ENCODE measurements at places on chromosomes 13 and 19.

DNA sequence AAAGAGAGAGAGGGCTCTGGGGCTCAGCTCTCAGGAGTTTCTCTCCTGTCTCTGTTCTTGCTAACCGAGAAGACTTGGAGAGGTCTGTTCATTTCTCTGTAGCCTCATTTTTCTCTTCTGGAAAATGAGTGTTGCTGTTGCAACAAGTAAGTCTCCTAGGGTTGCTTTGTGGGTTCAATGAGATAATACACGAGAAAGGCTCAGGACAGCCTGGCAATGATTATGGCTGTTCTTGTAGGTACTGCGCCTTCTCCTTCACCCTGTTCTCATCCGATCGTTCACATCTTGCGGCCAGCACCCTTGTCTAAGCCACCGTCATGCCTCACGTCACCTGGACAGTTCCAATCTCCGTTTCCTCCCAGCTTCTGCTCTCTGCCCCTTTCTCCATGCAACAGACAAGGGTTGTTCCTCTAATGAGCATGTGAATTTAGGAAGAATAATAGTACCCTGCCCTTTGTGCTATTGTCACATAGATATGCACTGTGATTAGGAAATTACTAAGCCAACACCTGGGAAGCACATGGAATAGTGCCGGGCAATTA is 4.2 kb downstream of the C5AR1 start:
- no peak for DNase-seq

DNA sequence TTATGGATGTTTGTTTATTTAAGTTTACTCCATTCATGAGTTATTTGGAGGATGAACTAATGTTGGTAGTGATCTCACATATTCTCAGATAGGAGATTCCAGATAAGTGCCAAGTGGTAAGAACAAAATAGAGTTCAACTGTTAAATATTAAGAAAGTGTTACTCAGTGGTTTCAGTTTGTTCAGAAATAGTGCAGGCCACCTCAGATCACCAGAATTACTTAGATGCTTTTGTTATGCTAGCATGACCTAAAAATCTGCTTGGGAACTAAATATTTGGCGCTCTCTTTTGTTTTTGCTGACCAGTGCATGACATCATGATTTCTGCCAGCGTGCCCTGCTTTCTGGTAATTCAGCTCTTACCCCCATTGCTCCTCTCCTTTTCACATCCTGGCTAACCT is 15.6 kb downstream of the CLDN10 start:
- no peak for DNase-seq

DNA sequence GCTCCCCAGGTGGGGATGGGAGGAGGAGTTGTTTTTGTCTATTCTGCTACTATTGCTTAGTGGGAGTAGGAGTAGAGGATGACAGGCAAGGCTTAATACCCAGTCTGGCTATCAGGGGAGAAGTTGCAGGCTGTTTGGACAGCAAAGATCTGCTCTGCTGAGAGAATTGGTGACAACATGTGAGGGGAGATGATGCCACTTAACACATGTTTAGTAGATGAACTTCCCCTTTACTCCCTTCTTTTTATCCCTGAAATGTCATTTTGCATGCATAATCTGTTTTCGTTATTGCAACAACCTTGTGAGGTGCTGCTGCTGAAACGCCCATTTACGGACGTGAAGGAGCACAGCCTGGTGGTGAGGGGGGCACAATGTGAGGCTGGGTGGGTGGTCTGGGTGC is 3.0 kb upstream of the CYP4F12 start:
- DNase-seq = no peak

- no peak for DNase-seq
Observed at GRCh38 chr19:1151037-1151724, 22.9 kb downstream of the SBNO2 start.

DNA sequence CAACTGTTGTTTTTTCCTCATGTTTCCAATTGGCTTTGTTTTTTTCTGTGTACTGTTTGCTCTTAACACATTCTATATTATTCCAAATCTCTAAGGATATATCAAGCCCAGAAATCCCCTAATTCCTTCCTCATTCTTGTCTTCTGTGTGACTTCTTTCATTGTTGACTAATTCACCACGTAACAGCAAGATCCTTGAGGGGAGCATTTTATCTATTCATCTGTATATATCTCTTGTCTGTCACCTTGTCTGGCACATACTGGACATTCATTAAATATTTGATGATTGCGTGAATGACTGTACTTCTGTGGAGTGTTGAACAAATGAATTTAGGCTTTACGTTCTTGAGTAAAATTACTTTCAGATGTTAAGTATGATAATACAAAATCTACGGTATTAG is 44.8 kb upstream of the OLFM4 start:
- no peak for DNase-seq

- DNase-seq = no peak
Observed at GRCh38 chr13:81929988-81930387, 1589.1 kb upstream of the SPRY2 start.

GRCh38 chr13:111325941-111326620 is 5.6 kb downstream of the TEX29 start:
- DNase-seq = no peak

- no peak for DNase-seq
Observed at GRCh38 chr19:4987692-4988370, 18.9 kb downstream of the KDM4B start.

GRCh38 chr13:109145631-109146030 is 516.2 kb downstream of the MYO16 start:
- DNase-seq = no peak

DNA sequence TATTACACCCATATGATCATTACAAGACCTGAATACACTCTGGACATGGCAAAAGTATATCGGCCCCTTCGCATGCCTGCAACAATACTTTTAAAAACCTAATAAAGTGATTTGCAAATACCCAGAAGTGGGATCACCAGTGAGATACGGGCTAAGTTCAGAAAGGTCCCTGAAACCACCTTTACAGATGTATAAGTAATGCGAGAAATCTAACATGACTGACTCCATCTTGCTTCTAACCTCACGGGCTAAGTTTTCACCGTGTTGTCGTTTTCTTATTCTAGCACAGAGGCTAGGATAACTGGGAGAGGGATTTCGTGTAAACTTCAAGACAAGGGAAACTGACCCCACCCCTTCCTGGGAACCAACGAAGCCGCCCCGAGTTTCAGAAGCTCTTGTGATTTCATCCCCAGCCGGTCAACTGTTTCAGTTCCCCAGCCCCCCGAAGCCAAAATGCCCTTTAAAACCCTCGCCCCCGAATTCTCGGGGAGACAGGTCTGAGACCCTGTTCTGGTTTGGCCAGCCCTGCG is 703 bp downstream of the NEK3 start:
- DNase-seq = no peak

GRCh38 chr19:334296-335071 is 10.1 kb downstream of the MIER2 start:
- DNase-seq = no peak

DNA sequence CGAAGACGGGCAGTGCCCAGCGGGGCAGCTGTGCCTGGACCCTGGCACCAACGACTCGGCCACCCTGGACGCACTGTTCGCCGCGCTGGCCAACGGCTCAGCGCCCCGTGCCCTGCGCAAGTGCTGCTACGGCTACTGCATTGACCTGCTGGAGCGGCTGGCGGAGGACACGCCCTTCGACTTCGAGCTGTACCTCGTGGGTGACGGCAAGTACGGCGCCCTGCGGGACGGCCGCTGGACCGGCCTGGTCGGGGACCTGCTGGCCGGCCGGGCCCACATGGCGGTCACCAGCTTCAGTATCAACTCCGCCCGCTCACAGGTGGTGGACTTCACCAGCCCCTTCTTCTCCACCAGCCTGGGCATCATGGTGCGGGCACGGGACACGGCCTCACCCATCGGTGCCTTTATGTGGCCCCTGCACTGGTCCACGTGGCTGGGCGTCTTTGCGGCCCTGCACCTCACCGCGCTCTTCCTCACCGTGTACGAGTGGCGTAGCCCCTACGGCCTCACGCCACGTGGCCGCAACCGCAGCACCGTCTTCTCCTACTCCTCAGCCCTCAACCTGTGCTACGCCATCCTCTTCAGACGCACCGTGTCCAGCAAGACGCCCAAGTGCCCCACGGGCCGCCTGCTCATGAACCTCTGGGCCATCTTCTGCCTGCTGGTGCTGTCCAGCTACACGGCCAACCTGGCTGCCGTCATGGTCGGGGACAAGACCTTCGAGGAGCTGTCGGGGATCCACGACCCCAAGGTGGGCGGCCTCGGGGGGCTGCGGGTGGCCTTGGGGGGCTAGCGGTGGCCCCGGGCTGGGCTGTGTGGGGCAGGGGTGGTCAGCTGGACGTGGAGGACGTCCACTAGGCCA is 4.8 kb downstream of the GRIN3B start:
- no peak for DNase-seq

- DNase-seq = no peak
Observed at GRCh38 chr13:75325711-75326110, 156.3 kb downstream of the TBC1D4 start.

DNA sequence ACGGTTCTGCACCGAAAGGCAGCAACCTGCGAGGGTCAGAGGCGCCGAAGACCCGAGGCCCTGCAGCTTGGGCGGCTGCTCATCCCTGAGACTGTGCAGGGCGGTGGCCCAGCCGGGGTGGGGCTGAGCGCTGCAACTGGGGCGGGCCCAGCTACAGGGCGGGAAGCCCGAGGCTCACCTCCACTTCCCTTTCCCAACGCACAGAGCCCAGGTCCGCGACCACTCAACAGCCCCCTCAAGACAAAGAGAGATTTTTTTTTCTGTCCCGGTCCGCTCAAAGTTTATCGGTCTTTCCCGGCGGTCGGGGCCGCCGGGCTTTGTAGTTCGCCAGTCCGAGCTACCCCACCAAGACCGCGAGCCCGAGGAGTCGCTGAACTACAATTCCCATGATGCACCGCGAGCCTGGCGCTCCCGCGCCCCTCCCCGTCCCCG is 573 bp downstream of the KATNAL1 start:
- DNase-seq = no peak

DNA sequence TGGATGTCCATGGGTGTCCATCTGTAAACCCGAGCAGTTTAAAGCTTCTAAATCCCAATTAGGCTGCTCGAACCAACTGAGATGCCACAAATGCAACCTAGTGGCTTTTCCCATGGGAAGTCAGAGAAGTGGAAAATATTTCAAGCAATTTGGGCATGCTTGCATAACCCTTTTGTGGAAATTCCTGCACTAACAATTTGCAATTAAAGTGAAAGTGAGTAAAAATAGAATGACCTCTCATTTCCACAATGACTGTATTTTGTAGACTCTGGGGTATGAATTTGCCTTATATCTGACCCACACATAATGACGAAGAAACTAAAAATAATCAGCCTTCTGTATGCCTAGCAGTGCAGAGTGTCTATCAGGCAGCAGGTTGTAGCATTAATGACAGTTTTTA is 91.8 kb upstream of the TSC22D1 start:
- no peak for DNase-seq

GRCh38 chr13:101523154-101524131 is 71.0 kb downstream of the ITGBL1 start:
- DNase-seq = no peak

DNA sequence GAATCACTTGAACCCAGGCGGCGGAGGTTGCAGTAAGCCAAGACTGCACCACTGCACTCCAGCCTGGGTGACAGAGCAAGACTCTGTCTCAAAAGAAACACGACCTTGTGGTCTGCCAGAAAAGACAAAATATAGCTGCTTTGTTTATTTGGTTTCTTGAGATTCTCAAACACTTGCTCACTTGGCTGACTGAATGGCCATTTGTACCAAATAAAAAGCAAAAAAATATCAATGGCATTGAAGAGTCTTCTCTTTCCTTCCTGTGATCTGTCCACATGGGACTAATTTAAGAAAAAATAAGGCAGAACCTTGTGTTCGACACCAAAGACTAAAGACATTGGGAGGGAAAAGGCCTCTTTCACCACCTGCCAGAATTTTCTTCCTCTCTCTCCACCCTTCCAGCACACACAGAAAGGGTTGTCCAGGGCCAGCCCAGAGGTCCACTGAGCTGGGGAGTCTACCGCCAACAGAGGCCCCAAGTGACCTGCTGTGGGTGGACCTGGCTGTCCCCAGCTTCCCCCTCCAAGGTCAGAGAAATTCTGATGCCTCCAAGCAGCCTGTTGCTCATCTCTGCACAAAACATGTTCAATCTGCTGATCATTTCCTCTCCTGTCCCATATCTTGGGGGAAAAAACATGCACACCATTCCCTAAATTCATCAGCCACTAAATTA is 5.9 kb downstream of the BRME1 start:
- no peak for DNase-seq

DNA sequence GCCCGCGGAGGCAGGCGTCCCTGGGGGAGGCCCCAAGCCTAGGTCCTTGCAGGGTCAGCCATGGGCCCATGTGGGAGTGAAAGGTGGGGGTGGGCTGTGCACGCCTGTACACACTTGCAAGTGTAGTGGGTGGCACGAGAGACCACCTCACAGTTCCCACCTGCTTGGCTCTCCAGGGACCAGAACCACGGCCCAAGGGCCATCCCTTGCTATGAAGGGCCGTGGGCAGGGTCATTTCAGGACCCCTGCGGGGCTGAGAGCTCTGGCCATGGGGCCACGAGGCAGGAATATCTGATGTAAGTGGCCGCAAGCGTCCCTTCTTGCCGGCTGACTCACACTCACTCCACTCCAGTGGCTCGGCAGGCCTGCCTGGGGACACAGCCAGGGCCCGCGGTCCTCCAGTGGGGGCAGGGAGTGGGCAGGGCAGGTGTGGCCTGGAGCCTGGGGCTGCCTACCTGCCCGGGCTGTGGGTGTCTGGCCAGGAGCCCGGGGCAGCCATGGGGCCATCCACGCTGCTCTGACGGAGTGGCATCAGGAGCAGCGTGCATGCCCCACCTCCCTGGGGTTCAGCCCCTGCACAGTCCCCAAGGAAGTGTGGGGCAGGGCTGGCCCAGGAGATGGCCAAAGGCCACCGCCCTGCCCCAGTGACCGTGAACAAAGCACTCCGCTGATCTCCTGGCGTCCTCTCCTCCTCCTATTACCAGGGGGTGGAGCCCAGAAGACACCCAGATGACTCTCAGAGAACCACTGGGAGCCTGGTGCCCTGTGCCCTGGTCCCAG is 8.6 kb upstream of the MKNK2 start:
- DNase-seq = no peak

DNA sequence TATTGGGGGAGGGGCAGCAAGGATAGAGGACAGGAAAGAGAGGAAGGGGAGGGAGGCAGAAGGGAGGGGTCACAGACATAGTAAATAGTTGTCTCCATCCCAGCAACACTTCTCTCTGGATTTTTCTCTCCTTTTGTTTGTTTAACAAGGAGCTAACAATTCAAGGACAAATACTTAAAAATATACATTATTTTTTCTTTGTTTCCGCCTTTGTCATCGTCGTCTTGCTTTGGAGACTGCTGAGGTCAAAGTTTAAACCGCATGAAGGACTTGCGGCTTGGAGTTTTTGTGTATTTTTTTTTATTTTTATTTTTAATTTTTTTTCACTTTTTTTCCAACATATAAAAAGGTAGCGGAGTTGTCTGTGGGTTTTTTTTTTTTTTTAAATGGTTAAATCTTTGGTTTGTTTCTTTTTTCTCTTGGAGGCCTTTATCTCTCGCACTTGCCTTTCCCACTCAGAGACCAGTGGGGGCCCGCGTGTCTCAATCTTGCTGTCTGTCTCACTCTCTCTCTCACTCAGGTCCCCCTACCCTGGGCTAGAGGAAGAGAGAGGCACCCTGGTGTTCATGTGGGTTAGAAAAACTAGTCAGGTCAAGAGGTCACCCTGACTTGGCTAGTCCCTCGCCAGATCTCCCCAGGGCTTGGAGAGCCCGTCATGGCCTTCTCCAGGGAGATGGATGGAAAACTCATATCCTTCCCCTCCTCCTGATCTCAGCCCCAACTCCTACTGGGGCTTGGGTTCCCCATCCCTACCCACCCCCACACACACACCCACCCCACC is 11.0 kb downstream of the ZNF574 start:
- DNase-seq = no peak

Measured in cortex of kidney (tissue), 1 donor.